Esophagus squamous epithelium (tissue), 5 donors: ENCODE measurements at places on chromosomes 1 and 21.

DNA sequence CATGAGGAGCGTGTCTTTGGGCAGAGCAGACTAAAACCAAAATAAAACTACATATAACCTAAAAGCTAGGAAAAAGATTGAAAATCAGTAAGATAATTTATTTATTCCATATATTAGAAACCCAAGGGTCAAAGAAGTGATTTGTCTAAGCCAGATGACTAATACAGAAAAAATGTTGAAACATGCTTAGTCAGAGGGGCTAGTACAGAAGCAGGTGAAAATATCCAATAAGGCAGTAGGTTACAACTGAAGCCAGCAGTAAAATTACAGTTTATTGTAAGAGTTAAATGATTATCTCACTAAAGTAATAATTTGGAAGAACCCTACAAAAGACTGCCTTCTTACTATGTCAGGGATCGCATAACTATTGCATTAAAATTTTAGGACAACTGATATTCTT is 1190.9 kb upstream of the PRMT6 start:
- DNase-seq = no peak

DNA sequence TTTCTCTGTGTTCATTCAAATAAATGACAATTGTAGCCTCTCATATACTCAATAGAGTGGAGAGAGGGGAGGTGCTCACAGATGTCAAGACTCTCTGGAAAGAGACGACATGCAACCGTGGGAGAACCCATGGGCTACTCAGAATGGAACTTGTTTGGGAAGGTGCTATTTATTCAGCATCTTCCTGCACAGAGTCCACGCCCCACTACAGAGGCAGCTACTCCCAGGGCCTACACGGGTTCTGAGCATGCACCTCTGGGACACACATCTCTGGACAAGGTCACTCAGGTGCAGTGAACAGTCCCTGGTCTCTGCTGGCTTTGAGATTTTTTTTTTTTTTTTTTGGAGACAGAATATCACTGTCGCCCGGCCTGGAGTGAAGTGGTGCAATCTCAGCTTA is 64.1 kb downstream of the NID1 start:
- no peak for DNase-seq

DNA sequence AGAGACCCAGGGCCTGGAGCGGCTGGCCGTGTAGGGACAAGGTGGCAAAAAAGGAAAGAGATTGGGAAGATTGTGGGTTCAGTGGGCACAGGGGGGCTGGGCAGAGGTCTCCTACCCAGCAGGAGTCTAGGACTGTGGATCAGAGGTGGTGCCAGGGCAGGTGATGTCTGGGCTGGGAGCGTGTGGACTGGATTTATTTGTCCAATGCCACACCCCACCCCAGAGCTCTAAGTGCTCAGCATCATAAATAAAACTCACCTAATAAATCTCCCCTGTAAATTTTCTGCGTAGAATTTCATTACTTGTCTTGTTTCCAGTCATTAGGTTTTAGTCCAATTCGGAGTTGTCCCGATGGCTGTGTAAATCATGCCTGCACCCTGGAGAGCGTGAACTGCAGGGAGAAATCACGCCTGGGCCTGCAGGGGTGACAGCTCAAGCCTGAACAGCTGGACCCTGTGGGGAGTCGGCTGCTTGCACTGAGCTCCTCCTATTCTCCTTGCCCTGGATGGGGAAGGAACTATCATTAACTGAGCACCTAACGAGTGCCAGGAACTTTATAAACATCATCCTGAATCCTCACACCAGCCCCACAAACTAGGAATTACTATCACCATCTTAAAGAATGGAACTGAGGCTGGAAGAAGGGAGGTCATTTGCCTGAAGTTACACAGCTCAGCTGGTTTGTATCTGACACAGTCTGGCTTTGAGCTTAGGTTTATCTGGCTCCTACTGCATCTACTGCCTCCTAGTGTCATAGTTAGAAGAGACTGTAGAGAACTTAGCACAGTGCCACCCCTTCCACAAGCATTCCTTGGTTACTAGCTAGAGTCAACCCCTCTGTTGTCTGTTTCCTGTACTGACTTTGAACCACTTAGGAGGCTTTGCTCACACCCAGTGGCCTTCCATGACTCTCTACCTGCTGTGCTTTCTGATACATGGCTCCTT is 25.0 kb upstream of the POU3F1 start:
- no peak for DNase-seq

DNA sequence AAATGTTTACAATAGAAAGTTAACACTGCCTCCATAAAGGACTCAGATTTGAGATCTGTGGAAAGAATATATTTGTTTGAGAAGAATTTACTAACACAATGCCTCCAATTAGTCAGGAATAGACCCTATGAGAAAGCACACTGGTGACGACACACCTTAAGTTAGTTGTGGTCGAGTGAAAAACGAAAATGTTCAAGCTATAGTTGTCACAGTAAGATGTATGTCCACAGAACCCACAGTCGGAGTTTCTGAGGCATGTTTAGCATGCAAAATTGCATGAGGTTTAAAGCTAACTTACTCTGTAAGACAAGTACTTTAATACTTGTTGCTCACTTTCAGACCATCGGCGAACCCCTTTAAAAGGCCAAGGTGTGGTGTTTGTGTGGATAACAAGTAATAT is 69.9 kb upstream of the SIPA1L2 start:
- DNase-seq = no peak

DNA sequence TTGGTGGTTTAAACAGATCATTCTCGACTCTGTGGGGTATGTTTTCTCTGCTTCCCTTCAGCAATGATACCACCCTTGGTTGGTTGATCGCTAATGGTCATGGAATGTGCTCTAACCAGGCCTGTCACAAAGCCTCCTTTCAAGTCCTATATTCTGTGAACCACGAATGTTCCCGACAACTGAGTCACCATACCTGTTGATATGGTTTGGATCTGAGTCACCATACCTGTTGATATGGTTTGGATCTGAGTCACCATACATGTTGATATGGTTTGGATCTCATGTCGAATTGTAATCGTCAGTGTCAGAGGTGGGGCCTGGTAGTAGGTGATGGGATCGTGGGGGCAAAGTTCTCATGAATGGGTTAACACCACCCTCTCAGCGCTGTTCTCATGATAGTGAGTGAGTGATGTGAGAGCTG is 10.2 kb upstream of the CAMK2N1 start:
- no peak for DNase-seq
